ENCODE measurements at places on chromosomes 12 and 14.

- DNase-seq: no peak
Observed at GRCh38 chr14:104998801-104999200, 13.2 kb downstream of the CLBA1 start.

- DNase-seq: peak; percentile 86
Observed at GRCh38 chr14:50064993-50065392, 51.4 kb downstream of the VCPKMT start.

DNA sequence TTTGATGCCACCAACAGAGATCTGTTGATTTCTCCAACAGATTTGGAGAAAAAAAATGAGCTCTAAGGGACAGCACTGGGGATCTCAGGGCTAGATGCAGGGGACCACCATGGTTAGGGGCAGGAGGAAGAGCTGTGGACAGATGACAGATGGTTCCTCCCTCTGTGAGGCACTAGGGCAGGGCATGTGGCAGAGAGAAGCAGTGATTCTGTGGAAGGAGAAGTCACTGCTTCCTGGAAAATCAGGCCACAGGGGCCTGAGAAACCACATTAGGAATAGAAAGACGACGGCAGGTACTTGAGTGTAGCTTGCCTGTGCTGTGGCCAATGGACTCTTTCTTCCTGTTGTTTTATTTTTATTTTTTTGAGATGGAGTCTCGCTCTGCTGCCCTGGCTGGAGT lies 24.9 kb upstream of the TMED2 start:
- no peak for DNase-seq

- no peak for DNase-seq
Observed at GRCh38 chr12:108591267-108591980, 6.5 kb downstream of the TMEM119 start.

- no peak for DNase-seq
Observed at GRCh38 chr12:105955976-105956375, 182.8 kb downstream of the NUAK1 start.

GRCh38 chr12:546920-547845 lies 87.4 kb downstream of the B4GALNT3 start:
- no peak for DNase-seq

DNA sequence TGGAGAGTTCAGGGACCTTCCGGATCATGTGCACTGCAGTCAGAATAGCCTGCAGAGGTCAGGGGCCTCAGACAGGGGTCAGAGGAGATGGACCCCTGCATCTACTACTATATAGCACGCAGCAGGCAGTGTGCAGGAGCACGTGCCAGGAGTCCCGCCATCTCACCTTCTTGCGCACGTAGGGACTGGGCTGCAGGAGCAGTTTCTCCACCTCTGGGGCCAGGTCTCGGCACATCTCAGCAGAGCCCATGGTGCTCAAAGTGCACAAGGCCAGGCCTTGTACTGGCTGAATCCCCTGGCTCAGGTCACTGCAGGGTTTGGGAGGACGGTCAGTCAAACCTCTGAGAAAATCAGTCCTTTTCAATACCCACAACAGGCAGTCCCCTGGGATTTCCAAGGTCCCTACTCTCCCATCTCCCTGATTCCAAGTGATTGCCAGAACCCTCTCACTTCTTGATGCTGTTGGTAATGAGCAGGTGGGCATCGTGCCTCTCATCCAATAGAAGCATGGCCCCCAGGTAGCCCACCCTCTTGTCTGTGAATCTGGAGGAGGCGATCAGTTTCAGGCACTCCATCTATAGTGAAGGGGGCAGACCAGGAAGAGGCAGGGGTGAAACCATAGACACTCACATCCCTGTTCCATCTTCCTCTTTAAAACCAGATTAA lies 1.3 kb downstream of the AP1G2 start:
- DNase-seq: no peak

GRCh38 chr14:29926701-29927375 lies 809 bp downstream of the PRKD1 start:
- DNase-seq: no peak

- DNase-seq: no peak
Observed at GRCh38 chr14:22978981-22979671, 3.2 kb downstream of the AJUBA start.

GRCh38 chr12:121062391-121063045 lies 23.5 kb upstream of the OASL start:
- DNase-seq: no peak

- DNase-seq: no peak
Observed at GRCh38 chr12:24414480-24414879, 465.0 kb upstream of the SOX5 start.

DNA sequence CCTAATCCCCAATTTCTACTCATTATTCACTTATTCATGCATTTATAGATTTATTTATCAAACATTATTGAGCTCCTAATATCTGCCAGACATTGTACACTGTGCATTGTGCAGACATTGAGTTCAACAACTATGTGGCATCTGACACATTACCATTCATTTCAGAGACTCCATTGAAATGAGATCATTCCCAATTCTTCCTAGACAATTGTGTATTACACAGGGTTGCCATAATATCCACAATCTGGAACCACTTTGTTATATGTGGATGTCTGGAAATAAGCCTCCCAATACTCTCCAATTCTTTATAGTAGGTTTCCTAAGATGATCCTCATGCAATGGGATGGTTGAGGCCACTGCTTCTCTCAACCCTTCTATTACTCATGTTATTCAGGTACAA lies 165.0 kb downstream of the OTOGL start:
- DNase-seq: no peak

DNA sequence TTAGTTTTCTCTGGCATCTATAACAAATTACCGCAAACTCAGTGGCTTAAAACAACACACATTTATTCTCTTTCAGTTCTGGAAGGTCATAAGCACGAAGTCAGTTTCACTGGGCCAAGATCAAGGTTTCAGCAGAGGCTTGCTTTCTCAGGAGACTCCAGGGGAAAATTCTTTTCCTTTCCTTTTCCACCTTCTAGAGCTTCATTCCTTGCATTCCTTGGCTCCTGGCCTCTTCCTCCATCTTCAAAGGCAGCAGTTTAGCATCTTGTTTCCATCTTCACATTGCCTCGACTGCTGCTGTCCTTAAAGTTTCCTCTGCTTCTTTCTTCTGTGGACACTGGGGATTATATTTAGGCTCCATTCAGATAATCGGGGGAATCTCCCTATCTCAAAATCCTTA lies 106.1 kb downstream of the PDE3A start:
- DNase-seq: no peak

DNA sequence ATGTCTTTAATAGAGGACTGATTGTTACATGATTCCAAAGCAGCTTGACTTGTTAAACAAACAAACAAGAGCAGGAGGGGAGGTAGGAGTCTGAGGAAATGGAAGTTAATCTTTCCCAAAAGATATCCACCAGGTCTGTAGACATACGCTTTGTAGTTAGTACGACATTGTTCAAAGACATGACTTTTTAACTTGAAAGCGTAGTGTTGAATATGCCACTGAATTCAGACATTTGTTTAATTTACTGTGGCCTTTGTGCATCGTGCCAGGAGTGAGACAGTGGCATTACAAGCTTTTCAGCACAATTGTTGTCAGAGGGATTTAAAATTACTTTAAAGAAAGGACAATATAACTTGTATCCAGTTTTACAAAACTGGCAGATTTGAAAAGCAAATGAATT lies 53.0 kb downstream of the SAV1 start:
- DNase-seq: no peak

Data from stromal cell of bone marrow (primary cell).